ENCODE measurements at places on chromosomes 12 and 14.

GRCh38 chr12:14387219-14387871 lies 21.9 kb downstream of the ATF7IP start:
- no peak for DNase-seq

DNA sequence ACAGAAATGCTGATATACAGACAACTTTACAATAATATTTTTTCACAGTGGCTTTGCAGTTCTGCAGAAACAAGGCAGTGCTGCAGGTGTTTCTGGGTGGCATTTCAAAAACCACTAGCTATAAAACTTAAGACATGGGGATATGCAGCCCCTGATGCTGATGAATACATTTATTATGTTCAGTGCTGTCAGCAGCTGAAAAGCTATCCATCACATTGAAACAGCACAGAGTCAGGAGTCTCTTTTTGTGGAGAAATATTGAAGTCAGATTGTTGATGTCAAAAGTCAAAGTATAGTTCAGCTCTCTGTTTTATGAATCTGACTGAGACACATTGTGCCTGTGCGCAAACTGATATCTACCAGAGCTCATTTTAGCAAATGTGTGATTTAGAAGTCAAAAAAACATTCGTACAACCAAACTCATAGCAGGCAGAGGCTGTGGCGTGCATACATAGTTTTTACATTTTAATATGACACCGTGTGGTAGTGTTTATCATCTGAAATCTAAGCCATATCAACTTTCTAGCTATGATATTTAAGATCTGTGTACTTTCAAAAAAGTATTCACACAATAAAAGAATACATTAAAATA lies 467.6 kb downstream of the PRKD1 start:
- DNase-seq: no peak

DNA sequence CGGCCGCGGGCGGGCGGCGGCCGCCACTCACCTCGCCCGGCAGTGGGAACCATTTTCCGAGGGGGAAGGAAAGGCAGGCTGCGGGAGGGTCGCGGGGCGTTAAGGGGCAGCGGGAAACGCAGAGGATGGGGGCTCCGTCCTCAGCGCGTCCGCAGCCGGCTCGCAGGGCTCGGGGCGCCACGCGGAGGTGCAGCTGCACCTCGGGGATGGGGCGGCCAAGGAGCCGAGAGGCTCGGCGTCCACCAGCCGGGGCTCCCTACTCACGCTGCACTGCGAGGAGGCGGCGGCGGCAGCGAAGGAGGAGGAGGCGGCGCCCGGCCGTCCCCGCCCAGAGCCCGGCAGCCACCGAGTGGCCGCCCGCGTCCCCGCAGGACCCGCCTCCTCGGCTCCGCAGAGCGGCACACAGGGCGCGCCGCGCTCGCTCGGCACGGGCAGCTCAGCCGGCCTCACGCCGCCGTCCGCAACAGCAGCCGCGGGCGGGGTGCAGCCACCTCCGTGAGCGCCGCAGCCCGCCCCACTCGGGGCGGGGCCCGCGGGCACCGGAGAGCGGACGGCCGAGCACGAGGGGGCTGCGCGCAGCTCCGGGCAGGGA lies at the start of gene ATP2B1:
ATP2B1 (minus strand) TSS at position 274 of the 592 bp plus-strand sequence. CDS start 52,952 bp downstream, outside the sequence.
- peak; percentile 76 for DNase-seq

DNA sequence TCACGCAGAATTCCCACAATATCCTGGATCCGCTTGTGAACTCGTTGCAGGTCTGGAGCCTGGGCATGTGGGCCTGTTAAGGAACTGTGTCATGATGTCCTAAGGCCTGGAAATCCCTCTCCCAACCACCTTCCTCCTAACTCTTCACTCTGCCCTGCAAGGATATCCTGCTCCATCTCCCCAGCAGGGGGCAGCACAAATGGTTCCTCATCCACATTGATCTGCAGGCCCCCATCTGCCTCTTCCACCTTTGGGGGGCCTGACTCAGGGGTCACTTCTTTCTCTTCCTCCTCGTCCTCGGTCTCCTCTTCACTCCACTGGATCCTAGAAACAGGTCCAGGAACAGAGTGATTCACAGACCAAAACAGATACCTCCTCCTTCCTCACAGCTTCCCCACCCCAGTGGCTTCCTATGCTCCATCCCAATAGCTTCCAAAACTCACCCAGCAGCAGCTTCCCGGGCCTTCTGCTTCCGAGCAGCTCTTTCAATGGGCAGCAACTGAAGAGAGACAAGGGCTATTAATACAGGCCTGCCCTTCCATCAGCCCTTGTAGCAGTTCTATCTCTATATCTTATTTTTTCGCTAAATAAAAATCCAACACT lies 4.5 kb downstream of the NOP2 start:
- DNase-seq: no peak

DNA sequence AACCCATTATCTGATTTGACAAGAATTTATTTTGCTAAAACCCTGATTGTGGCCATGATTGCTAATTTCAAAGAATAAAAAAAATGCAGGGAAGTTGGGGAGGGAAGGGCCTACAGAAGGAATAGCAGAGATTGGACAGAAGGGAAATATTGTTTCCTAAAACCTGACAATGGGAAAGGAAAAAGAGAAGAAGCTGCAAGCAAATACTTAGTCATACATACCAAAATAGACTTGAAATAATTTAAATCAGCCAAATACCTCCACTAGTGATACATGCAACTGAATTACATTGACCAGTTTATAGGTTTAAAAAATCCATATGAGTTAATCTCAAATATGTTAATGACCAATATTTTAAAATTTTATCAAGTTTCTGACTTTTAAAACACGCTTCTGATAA lies 75.1 kb downstream of the PELI2 start:
- DNase-seq: no peak

All from stimulated activated CD8-positive, alpha-beta memory T cell treated with anti-CD3 and anti-CD28 coated beads, Interleukin-12 subunit alpha, Interleukin-12 subunit beta, amount 100 ng/mL, for 4 hours (primary cell).